ENCODE measurements at places on chromosomes 1 and 21.

- DNase-seq = no peak
Measured at GRCh38 chr1:168755800-168756418, 26.9 kb upstream of the DPT start.

DNA sequence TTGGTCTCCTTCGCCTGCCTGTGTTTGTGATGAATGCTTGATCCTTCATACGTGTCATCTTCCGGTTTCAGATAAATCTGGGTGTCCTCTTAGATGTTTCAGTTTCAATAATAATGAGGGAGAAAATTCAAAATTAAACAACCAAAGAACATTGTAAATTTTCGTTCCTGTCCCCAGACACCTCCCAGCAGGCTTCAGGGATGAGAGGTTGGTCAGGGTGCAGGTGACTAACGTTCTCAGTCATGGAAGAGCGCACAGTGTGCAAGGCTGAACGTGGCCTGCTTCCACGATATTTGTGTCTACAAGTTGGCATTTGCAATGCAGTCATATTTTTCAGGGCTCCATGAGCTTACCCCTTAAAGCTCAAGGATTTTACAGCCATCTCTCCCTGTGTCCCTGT is 147.1 kb upstream of the ARHGEF16 start:
- DNase-seq = no peak

- no peak for DNase-seq
Measured at GRCh38 chr1:32470431-32470830, 5.6 kb downstream of the ZBTB8B start.

- DNase-seq = no peak
Measured at GRCh38 chr1:22284236-22284635, 141.3 kb upstream of the WNT4 start.

DNA sequence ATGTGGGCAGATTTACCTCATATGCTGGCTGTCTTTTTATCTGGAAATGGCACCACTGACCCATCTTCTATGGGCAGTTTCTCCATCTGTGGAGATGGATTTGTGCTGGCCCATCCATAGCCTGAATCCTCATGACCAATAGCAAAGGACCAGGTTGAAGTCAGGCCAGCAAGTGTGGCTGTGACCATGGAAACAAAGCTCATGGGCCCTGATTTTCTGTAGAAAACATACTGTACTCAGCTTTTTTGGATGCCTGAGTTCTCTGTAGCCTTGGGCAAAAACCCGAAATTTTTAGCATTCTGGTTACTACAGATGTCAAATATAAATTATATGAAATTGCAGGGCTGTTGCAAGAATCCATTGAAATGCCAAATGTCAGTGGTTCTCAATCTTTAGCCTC is 155.0 kb downstream of the PLXNA2 start:
- DNase-seq = no peak

DNA sequence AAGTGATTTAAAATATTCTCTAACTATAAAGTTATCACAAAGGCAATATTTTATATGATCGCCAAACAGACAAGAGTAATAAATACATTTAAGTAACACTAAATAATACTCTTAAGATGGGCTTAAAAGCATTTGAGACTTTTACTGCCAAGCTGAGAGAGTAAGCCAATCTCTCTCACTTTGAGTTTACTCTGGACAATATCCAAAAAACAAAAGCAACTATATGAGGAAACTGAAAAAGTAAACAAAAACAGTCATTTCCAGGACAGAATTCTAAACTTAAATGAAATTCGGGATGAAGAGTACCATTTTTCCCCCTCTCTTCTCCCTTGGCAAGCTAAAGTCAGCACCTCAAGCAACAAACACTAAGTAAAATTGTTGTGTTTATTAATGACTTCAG is 173.2 kb downstream of the COP1 start:
- DNase-seq = no peak

GRCh38 chr1:2867861-2868260 is 66.4 kb upstream of the TTC34 start:
- no peak for DNase-seq

GRCh38 chr1:54421101-54421504 is 14.9 kb upstream of the SSBP3 start:
- DNase-seq = peak; percentile 16

GRCh38 chr1:13478692-13479091 is 35.1 kb downstream of the LRRC38 start:
- no peak for DNase-seq

- DNase-seq = no peak
Measured at GRCh38 chr1:226659641-226660040, 79.4 kb downstream of the ITPKB start.

GRCh38 chr1:110783292-110783918 is 89.5 kb upstream of the CD53 start:
- DNase-seq = peak; percentile 48

- DNase-seq = no peak
Measured at GRCh38 chr1:3736131-3736561, 16.1 kb upstream of the CCDC27 start.

- DNase-seq = no peak
Measured at GRCh38 chr1:230280906-230281413, 145.2 kb downstream of the PGBD5 start.

DNA sequence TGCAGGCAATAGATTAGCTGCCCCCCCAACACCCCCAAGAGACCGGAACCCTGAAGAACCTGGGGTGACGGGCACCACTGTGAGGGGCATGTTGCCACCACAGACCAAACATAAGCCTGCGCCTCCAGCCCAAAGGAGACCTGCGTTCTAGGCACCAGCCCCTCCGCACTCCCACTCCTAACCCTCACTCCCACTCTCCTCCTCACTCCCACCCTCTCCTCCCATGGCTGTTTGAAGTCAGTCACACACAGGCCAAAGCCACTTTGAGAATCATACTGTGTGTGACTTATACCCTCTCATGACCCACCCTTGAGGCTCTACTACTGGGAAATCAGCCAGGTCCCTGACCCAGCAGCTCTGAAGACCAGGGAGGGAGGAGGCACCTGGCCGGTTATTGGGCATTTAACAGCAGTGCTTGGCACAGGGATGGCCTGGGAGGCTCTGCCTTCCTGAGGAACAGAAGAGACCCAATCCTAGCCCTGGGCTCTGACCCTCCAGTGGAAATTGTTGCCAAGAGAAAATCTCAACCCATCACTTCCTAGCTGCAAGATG is 43.5 kb downstream of the FBXO2 start:
- no peak for DNase-seq

- no peak for DNase-seq
Measured at GRCh38 chr1:87278825-87279535, 49.7 kb upstream of the LMO4 start.

DNA sequence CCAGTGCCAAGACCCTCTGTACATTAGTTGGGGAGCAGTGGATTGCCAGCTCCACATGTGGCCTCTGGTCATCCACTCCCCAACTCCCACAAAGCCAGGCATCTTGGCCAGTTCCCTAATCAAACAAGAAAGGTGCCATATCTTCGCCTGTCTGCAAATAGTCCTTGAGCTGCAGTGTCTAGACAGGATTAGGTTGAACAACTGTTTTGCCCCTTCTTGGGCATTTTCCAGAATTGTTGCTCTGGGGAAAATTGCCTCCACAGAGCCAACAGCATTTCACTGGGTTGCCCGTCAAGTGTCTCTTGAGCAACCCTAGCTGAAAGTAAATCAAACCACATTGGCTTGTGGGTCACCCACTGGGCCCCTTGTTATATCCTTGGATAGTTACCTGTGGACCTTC is 109.3 kb downstream of the GDAP2 start:
- no peak for DNase-seq

All from HCT116 (cell line).